ENCODE measurements at places on chromosomes 7 and 10. TPM values are rescaled to one million over a fixed set of nuclear protein-coding genes. Genes with fewer than 3 reads are reported as not detected.

Gene ADAMTS14
- total RNA-seq = not detected

Gene SPDYE2
- 0.32 TPM for total RNA-seq

Gene MPLKIP
- total RNA-seq = 38.4 TPM

Gene CALML3
- not detected for total RNA-seq

Gene PON1
- total RNA-seq = not detected

Gene MLLT10
- 67.9 TPM for total RNA-seq

Gene PAX4
- total RNA-seq = not detected

Gene NEUROD6
- total RNA-seq = not detected

Gene MYL10
- not detected for total RNA-seq

Gene SCIN
- 0.31 TPM for total RNA-seq

Gene HOXA9
- 1.7 TPM for total RNA-seq
